ENCODE measurements at places on chromosomes 5 and 9.

- DNase-seq, result no peak
Observed at GRCh38 chr5:12237837-12238575, 333.8 kb upstream of the CTNND2 start.

GRCh38 chr9:89428901-89429890 is 68.7 kb downstream of the SEMA4D start:
- DNase-seq, result no peak

- DNase-seq, result no peak
Observed at GRCh38 chr9:72554221-72554641, 32.8 kb downstream of the TMC1 start.

GRCh38 chr5:137649228-137649935 is 86.5 kb downstream of the KLHL3 start:
- DNase-seq, result no peak

GRCh38 chr5:176985516-176985915 is 21.1 kb downstream of the UIMC1 start:
- DNase-seq, result no peak

GRCh38 chr9:28518439-28518838 is 945.2 kb upstream of the C9orf72 start:
- DNase-seq, result no peak

GRCh38 chr9:7146582-7146981 is 388.8 kb downstream of the KDM4C start:
- no peak for DNase-seq

DNA sequence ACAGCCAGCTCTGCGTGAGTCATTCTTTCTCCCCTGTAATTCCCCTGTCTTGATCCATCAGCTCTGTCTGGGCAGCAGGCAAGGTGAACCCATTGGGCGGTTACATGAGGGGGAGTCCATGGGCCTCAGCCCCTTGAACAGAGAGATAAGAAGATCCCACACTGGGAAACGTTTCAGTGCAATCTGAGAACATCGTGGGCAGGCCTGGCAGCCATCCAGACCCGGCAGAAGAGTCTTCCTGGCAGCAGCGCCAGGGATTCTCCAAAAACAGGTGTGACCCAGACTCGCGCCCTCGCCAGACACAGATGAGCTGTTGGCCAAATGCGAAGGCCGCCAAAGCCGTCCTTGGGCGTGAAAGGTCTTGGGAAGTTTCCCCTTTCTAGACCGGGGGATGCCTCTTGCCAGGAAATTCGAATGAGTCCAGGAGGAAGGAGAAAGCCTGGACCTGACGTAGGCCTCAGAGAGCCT is 6.4 kb upstream of the SLC12A7 start:
- no peak for DNase-seq

GRCh38 chr5:30891660-30892059 is 301.8 kb upstream of the CDH6 start:
- no peak for DNase-seq

DNA sequence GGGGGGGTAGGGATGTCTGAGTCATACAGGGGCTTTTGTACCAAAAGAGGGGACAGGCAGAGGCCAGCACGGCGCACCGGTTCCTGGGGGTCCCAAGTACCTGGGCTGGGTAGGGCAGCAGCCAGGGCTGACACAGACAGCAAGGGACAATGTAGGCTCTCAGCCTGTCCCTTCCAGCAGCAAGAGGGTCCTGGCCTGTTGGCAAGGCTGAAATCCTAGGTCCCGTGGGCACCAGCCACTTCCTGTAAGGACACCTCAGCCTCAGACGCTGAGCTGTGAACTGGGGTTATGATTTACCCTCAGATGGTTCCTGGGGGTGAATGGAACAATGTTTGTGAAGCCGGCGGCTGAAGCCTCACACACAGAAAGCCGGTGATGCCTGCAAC is 41.3 kb downstream of the NACC2 start:
- DNase-seq, result no peak

DNA sequence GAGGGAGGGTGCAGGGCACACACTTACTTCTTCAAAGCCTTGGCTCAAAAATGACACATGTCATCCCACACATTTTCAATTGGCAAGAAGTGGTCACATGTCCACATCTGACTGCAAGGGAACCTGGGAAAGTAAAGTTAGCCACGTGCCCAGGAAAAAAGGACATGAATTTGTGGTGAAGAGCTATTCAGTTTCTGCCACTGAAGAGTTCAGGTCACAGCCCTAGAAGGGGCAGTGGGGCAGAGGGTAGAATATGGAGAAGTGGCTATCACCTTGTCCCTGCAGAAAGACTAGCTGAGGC is 1.9 kb upstream of the RGS14 start:
- DNase-seq, result no peak

GRCh38 chr9:77600810-77601209 is 47.3 kb downstream of the GNA14 start:
- DNase-seq, result no peak

DNA sequence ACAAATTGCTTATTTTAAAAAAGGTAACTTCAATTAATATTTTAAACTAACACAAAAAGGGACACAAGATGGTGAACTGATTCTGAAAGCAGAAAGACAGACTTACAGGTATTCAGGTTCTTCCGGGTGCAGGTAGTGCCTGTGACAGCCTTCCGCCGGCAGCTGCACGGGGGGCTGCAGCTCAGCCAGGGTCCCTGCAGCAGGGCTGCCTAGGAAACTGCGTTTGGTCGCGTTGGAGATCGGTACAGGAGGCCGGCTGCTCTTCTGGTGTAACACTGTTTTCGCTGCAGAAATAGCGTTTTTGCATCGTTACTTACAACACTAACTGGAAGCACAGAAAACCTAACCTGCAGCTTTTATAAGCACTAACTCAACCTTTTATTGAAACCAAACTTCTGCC is 80.0 kb downstream of the CAMSAP1 start:
- no peak for DNase-seq

DNA sequence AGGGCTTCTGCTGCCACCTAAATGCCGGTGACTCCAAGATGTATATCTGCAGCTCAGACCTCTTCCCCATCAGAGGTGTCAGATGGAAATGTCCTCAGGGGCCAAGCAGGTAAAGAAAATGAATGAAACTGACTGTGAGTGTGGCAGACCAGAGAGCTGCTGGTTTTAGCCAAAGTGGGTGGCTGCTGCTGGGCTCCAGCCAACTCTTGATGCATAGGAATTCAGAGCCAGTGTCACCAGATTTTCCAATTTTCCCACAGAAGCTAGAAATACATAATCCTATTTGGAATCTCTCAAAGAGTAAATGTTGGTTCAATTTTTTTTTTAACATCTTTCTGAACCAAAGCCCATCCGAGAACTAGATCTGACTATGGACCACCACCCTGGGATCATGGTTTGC is 161.2 kb upstream of the SPRY4 start:
- no peak for DNase-seq

DNA sequence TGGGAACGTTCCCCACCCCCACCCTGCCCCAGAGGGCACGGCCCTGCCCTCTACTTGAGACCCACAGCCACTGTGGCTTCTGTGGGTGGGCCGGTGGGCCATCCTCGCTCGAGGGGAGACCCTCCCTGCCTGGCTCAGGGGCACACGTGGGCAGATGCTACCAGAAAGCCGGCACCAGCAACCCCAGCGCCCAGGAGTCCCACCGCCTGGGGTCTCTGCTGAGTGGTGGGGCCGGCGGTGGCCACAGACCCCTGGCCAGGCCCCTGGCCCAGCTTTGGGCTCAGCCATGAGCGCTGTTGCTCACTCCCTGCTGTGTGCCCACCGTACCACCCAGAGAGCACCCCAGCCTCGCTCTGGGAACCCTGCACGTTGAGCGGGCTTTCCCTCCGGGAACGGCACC is 16.5 kb upstream of the NRARP start:
- no peak for DNase-seq

- no peak for DNase-seq
Observed at GRCh38 chr5:34511915-34512314, 144.2 kb upstream of the RAI14 start.

DNA sequence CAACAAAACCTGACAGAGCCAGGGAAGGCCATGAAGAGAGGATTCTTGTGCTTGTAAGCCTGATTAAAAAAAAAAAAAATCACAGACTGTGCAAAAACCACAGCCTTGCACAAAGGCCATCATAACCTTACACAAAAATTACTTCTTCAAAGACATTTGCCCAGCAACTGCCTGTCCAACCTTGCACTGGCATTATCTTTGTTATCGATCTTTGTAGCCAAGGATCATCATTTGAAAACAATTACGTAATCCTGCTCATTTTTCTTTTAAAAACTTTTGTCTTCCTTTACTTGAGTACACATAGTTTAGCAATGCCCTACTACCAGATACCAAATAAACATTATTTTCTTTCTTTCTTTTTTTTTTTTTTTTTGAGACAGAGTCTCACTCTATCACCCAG is 125.1 kb downstream of the TEX10 start:
- no peak for DNase-seq

- DNase-seq, result no peak
Observed at GRCh38 chr9:3936520-3937235, 363.2 kb downstream of the GLIS3 start.

DNA sequence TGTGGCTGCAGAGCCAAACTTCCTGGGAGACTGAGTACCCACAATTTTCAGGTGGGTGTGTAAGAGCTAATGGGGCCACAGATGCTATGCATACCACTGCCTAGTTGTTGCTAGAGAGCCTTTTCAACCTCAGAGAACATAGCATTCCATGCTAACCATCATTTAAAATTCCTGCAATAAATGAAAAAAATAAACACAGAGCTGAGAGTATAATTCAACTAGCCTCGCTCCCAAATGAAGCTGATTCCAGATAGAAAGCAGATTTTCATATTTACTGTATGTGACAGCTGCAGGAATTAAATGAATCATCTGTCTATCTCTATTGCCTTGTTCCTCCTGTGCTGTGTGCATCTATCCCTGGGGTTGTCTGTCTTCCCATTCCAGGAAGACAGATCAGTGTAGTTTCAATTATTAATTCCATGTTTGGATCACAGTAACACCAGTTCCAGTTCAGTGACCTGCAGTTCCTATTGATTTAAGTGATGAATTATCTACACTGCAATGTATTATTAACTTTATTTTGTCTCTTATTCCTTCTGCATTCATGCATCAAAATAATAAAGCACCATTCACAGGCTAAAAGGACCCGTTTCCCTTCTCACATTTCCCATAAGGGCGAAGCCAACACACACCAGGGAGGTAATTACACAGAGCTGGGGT is 324.5 kb downstream of the SLIT3 start:
- DNase-seq, result no peak

GRCh38 chr5:172334196-172334595 is 50.6 kb upstream of the UBTD2 start:
- DNase-seq, result no peak

- DNase-seq, result no peak
Observed at GRCh38 chr5:160049099-160049498, 40.2 kb downstream of the TTC1 start.

- DNase-seq, result no peak
Observed at GRCh38 chr5:171226864-171227263, 82.2 kb upstream of the TLX3 start.

- DNase-seq, result no peak
Observed at GRCh38 chr5:179185256-179185940, 125.2 kb downstream of the ZNF354C start.

GRCh38 chr5:17325770-17326599 is 108.6 kb downstream of the BASP1 start:
- DNase-seq, result no peak

DNA sequence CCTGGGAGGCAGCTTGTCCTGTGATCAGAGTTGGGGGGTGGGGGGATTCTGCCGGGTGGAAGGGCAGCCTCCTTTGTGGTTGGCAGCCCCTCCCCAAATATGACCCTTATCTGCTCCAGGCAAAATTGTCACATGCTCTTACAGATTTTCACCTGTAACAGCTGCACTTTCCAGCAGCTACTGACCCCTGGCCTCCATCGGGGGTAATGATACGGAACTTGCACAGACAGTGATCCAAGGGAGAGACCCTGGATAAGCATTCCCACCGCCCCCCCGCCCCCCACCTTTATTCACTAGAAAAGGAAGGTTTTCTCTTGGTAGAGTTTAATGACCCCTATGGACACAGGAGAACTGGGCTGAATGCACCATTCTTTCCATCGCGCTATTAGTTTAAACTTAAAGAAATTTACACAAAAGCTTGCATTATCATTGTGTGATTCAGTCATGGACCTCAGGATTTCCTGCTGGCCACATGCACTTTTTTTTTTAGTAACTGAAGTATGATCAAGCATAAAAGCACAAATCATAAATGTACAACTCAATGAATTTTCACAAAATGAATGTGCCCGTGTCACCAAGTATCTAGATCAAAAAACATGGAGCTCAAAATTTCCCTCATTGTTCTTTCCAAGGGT is 10.7 kb upstream of the ZBTB34 start:
- DNase-seq, result no peak

DNA sequence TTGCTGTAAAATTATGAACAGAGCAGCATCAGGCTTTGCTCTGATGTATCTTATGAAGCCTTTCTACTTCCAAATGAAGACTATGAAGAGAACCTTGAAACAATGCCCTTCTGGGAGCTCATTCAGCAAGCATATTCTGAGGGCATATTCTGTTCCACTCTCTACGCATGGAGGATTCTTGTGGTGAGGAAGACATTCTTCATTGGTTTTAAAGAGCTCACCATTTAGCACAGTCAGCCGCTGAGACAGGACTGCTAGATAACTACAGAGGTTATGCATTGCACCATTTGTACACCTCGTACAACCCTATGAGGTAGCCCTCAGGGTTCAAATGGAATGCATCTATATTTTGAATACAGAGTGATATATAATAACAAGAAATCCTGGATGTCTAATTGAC is 61.0 kb downstream of the INVS start:
- no peak for DNase-seq

DNA sequence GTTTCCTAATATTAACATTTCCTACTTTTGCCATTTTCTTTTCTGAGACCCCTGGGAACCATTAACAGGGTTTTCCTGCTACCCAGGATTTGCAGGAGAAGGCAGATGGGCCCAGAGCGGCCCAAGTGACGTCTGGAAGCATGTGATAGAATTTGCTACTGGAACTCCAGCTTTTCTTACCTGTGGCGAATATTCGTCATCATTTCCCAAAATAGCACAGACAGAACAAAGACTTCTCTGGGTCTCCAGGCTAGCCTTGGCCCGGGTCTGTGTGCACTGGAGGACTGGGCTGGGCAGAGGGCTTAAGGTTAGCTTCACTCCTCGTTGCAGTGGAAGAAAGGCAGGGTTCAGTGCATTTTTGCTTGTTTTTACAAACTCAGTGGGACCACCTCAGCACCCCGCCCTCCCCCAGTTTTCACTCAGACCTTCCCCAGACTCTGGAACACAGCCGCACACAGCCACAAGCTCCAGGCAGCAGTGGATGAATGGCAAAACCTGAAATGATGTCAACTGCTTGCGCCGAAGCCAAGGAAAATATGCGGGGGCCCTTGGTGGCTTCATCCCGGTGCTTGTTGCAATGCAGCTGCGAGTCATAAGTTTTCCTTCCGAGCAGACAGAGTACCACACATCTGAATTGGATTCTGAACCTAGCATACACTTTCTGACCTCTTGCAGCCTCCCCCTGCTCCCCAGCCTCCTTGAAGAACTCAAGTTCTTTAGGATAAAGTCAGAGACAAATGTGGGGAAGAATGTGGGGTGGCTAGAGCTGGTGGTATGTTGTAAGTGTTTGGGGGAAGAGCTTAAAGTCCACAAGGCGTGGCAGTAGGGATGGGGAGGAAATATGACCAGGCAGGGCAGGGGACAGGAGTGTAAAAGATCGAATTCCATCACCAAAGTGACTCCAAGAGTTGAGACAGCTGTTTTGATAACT is 586.0 kb downstream of the CCDC171 start:
- no peak for DNase-seq

- DNase-seq, result no peak
Observed at GRCh38 chr5:87231037-87231808, 36.5 kb upstream of the RASA1 start.

- DNase-seq, result no peak
Observed at GRCh38 chr5:134911285-134912206, 6.6 kb downstream of the PCBD2 start.

All from stimulated activated CD8-positive, alpha-beta memory T cell treated with anti-CD3 and anti-CD28 coated beads, Interleukin-7, amount 100 ng/mL, for 1 hour (primary cell).